ENCODE measurements at places on chromosomes 1 and 21. TPM values are rescaled to one million over a fixed set of nuclear protein-coding genes. Genes with fewer than 3 reads are reported as not detected.

GRCh38 chr21:23593582-23593981 lies 2013.7 kb downstream of the MRPL39 start:
- H3K27me3 ChIP-seq, result no peaks in the 10 kb centered on the region
- H3K4me3 ChIP-seq, result no peak overlapping the region
- no peak overlapping the region for H3K27ac ChIP-seq
- DNase-seq, result no peak
- no peaks in the 10 kb centered on the region for H3K36me3 ChIP-seq

DNA sequence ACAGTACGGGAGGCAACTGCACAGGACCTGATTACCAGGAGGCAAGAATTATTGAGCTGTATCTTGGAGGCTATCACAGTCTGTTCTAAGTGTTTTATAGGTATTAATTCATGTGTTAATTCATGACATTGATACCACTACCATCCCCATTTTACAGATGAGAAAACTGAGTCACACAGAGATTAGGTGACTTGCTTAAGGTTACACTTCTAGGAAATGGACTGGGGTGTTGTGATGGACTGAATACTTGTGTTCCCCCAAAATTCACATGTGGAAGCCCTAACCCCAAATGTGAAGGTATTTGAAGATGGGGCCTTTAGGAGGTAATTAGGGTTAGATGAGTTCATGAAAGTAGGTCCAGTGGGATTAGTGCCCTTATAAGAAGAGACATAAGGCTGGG lies 10.1 kb upstream of the TRIM63 start:
- H3K27ac ChIP-seq, result no peak overlapping the region
- DNase-seq, result no peak
- H3K4me1 ChIP-seq, result peaks cover 36% of the 10 kb centered on the region
- H3K36me3 ChIP-seq, result no peaks in the 10 kb centered on the region
- H3K27me3 ChIP-seq, result no peaks in the 10 kb centered on the region
- H3K4me3 ChIP-seq, result no peak overlapping the region

GRCh38 chr21:25967901-25968438 lies 202.6 kb downstream of the APP start:
- no peak for DNase-seq
- peaks cover 3% of the 10 kb centered on the region for H3K36me3 ChIP-seq
- no peak overlapping the region for H3K4me3 ChIP-seq
- H3K27me3 ChIP-seq, result no peaks in the 10 kb centered on the region
- H3K27ac ChIP-seq, result no peak overlapping the region

Gene TSPAN1
- total RNA-seq, result 9.9 TPM

Gene IL20
- not detected for total RNA-seq

DNA sequence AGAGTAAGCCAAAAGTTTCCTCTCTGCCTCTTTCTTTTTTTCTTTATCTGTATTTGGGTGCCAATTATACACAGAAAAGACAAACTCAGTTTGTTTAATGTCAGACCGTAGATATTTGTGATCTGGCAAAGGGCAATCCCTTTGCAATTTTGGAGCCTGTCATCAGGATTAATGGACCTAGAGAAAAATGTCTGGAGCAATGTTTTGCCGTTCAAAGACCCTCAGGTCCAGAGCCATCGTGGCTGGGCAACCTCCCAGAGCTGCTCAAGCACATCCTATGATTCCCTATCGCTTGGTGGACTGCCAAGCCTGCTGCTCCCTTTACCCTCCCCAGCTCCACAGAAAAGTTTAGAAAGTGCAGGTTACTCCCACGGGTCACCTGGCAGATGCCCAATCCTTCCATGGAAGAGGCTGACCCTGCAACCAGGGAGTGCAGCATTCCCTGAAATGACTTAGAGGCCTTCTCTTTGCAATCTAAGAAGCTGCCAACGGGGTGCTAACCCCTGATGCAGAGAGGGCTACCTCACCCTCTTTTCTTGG lies 112.5 kb upstream of the NGF start:
- H3K27me3 ChIP-seq, result no peaks in the 10 kb centered on the region
- no peak for DNase-seq
- H3K4me3 ChIP-seq, result no peak overlapping the region
- no peaks in the 10 kb centered on the region for H3K4me1 ChIP-seq

DNA sequence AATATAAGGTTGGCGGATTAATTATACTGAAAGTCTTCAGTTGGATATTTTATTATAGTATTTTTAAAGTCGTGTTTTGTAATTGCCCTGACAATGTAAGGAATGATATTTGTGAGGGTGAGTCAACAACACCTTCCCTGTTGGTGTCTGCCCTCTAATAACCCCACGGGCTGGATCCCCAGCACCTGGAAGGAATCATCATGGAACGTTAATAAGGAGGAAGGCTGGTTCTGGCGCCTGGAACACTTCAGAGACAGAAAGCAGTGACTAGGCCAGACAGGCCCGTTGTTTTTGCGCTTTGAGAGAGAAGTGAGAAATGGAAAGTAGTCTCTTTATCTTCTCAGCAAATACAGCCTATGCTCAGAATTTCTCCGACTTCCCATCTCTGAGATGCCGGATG lies 31.6 kb downstream of the TEX35 start:
- H3K36me3 ChIP-seq, result no peaks in the 10 kb centered on the region
- no peak for DNase-seq
- H3K27me3 ChIP-seq, result no peaks in the 10 kb centered on the region
- peaks cover 7% of the 10 kb centered on the region for H3K4me1 ChIP-seq

DNA sequence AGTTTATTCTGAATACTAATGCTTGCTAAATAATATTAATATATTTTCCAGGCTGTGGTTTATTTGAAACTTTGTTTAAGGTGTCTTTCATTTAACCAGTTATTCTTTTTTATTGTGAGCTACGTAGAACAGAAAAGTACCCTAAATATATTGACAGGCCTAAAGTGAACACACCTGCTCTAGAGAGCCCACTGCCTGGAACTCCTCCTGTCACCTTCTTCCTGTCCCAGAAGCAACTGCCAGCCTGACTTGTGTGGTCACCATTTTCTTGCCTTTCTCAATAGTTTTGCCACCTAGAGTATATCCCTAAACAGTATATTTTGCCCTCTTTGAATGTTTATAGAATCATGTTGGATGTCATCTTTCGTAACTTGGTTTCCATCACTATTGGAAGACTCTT lies 48.5 kb downstream of the SCCPDH start:
- no peaks in the 10 kb centered on the region for H3K36me3 ChIP-seq
- no peak overlapping the region for H3K27ac ChIP-seq
- no peak for DNase-seq

DNA sequence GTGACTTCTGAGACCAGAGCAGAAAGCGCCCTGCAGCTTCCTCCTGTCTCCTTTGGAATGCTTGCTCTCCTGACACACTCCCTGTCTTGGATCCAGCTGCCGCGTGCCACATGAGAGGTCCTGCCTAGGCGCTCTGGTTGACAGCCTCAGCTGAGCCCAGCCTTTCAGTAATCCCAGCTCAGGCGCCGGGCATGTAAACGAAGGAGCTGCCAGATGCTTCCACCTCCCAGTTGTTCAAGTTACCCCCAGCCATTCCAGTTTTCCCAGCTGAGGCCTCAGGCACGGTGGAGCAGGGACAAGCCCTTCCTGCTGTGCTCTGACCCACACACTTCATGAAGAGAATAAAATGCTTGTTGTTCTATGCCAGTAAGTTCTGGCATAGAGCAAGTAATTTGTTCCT lies 14.3 kb upstream of the CD34 start:
- no peak overlapping the region for H3K27ac ChIP-seq
- DNase-seq, result no peak
- H3K27me3 ChIP-seq, result no peaks in the 10 kb centered on the region
- H3K4me1 ChIP-seq, result no peaks in the 10 kb centered on the region

Gene AP4B1
- 11.1 TPM for total RNA-seq

GRCh38 chr1:156124557-156125483 lies 10.3 kb downstream of the LMNA start:
- peaks cover 100% of the 10 kb centered on the region for H3K4me1 ChIP-seq
- no peak for DNase-seq
- peak overlapping the region; percentile 52 for H3K4me3 ChIP-seq
- H3K36me3 ChIP-seq, result no peaks in the 10 kb centered on the region
- H3K27ac ChIP-seq, result peak overlapping the region; percentile 95

DNA sequence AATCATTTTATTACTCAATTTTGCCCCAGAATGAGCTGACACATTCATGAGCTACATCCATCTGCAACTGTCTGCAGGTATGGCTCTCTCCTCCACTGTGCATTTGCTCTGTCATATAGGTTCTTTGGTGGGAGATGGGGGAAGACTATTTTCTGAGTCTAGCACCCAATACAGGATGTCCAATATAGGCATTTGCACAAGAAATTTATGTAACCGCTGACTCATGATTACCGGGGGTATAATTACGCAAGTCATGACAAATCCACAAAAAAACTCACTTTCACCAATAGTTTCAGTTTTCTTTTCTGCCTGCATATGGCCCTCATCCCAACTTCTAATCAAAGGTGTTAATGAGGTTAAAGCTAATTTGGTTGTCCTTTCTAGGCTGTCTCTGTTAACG lies 17.5 kb upstream of the VSIG8 start:
- no peaks in the 10 kb centered on the region for H3K27me3 ChIP-seq
- no peak overlapping the region for H3K4me3 ChIP-seq
- H3K4me1 ChIP-seq, result peaks cover 37% of the 10 kb centered on the region
- no peak overlapping the region for H3K27ac ChIP-seq

- H3K27me3 ChIP-seq, result peaks cover 22% of the 10 kb centered on the region
- no peak for DNase-seq
- no peaks in the 10 kb centered on the region for H3K4me1 ChIP-seq
- H3K27ac ChIP-seq, result no peak overlapping the region
- H3K36me3 ChIP-seq, result no peaks in the 10 kb centered on the region
These were observed 92.3 kb upstream of the COL6A1 start for GRCh38 chr21:45889256-45889655.

Gene NEK2
- 50.2 TPM for total RNA-seq

DNA sequence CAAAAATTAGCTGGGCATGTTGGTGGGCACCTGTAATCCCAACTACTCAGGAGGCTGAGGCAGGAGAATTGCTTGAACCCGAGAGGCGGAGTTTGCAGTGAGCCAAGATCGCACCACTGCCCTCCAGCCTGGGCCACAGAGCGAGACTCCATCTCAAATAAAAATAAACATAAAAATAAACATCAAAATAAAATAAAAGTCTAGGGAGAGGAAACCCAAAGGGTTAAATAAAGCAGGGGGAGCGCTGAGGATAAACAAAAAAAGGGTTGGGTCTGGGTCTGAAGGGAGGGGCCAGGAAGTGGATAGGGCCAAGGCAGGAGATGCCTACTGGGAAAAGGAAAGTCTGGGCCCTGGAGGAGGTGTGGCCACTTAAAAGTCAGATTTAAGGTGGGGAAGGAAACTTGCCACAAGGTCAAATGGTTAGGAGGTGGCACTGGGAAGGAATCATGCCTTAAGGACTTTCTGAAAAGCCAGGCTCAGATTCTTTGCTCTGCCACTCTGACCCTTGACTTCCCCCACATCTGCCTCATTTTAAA lies 150.0 kb downstream of the ADSS2 start:
- H3K4me1 ChIP-seq, result no peaks in the 10 kb centered on the region
- DNase-seq, result no peak
- H3K27me3 ChIP-seq, result no peaks in the 10 kb centered on the region
- H3K4me3 ChIP-seq, result no peak overlapping the region
- no peak overlapping the region for H3K27ac ChIP-seq
- no peaks in the 10 kb centered on the region for H3K36me3 ChIP-seq

Gene CSF3R
- total RNA-seq, result 0.32 TPM

GRCh38 chr1:15918962-15919715 lies 56.8 kb downstream of the ZBTB17 start:
- H3K27ac ChIP-seq, result no peak overlapping the region
- H3K4me3 ChIP-seq, result no peak overlapping the region
- no peaks in the 10 kb centered on the region for H3K27me3 ChIP-seq
- DNase-seq, result no peak

DNA sequence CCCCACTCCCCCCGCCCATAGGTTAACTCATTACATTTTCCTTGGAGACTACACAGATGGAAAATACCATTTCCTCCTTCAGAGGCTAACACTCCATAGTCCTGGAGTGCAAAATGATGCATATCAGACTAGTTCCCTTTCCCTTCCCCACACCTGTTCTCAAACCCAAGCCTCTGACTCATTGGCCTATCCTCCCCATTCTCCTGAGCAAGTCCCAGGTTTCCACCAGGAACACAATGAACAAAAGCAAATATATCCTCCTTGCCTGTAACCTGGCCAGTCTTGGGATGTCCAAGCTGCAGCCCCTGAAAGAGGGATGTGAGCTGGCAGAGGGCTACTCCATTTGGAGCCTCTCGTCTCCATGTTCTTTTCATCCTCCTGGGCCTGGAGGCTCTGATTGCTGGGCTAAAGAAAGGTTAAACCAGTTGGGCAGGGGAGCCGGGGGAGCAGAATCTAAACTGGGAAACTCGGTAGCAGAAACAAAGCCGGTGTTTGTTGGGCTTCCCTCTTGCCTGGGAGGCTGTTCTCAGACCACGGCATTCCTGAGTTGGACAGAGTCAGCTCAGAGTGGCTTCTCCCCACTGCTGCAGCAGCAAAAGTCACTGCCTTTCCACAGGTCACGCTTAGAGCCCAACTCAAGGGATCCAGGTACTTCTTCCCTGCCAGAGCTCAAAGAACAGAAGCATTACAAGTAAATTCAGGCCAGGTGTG lies 13.9 kb downstream of the SSR2 start:
- no peak overlapping the region for H3K4me3 ChIP-seq
- H3K4me1 ChIP-seq, result peaks cover 7% of the 10 kb centered on the region
- no peaks in the 10 kb centered on the region for H3K27me3 ChIP-seq
- DNase-seq, result no peak

Gene AMPD1
- not detected for total RNA-seq

DNA sequence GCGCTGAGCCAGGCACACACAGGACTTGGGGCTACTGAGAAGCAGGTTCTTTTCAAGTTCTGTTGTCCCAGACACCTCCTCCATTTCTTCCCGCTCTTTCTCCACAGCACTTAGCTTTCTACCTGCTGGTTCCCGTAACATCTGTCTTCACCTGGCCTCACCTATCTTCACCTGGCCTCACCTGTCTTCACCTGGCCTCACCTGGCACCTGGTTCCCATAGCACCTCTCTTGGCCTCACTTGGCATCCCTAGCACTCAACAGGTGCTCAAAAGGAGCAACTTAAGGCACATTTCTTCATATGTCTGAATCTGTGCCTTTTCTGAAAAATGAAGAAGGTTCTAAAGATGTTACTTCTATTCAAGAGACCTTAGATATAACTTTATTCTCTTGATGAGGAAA lies 10.4 kb downstream of the KCNK1 start:
- no peak overlapping the region for H3K27ac ChIP-seq
- no peaks in the 10 kb centered on the region for H3K27me3 ChIP-seq
- no peak for DNase-seq
- H3K4me3 ChIP-seq, result no peak overlapping the region
- no peaks in the 10 kb centered on the region for H3K4me1 ChIP-seq

DNA sequence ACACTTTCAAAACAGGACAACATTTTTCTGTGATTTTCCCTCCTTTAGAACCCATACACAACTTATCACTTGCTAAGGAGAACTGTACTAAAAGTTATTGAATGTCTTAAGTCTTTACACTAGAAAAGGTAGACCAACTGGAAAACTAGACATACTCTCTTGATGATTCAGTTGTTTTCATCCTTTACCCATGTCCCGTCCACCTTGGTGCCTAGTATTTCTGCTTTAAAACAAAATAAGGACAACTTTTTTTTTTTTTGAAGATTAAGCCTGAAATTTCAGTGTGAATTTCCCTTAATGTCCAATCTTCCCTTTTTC lies 4.5 kb downstream of the CDKN2C start:
- no peaks in the 10 kb centered on the region for H3K27me3 ChIP-seq
- H3K4me3 ChIP-seq, result no peak overlapping the region
- H3K36me3 ChIP-seq, result no peaks in the 10 kb centered on the region
- peaks cover 27% of the 10 kb centered on the region for H3K4me1 ChIP-seq

- H3K27me3 ChIP-seq, result no peaks in the 10 kb centered on the region
- H3K36me3 ChIP-seq, result peaks cover 27% of the 10 kb centered on the region
- no peaks in the 10 kb centered on the region for H3K4me1 ChIP-seq
These were observed 19.4 kb downstream of the BLZF1 start for GRCh38 chr1:169387399-169387798.

GRCh38 chr1:67676287-67676686 lies 8.7 kb upstream of the GADD45A start:
- H3K27ac ChIP-seq, result no peak overlapping the region
- no peaks in the 10 kb centered on the region for H3K27me3 ChIP-seq
- no peak for DNase-seq
- no peaks in the 10 kb centered on the region for H3K4me1 ChIP-seq
- H3K4me3 ChIP-seq, result no peak overlapping the region
- no peaks in the 10 kb centered on the region for H3K36me3 ChIP-seq

Measured in HCT116 (cell line).